ENCODE measurements at places on chromosomes 5 and 9. TPM values are rescaled to one million over a fixed set of nuclear protein-coding genes. Genes with fewer than 3 reads are reported as not detected.

GPR150 gene
- polyA plus RNA-seq = 0.19 TPM

DNA sequence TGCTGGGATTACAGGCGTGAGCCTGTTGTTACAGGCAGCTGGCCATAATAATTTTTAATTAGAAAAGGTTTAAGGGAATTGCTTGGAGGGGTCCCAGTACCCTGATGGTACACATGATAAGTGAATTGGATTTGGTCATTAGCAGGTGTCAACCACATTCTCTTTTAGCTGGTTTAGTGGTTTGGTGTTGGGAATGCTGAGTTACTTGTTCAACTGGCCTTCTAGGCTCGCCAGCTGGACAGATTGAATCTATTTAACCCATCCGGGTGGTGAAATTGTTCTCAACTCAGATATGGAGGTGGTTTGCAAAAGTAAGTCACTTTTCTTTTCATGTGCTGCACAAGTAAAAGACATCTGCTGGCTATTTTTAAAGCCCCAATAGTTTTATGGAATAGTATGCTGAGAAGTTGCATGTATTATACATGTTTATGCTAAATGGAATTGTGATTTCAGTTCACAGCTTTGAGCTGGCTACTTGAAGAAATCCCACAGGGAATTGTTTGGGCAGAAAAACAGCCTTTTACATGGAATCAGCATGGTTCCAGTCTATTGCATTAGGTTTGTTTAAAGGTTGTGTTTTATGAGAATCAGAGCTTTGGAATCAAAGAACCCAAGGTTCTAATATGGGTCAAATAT, 149.8 kb upstream of the SLC28A3 start:
- no peak for DNase-seq

DNA sequence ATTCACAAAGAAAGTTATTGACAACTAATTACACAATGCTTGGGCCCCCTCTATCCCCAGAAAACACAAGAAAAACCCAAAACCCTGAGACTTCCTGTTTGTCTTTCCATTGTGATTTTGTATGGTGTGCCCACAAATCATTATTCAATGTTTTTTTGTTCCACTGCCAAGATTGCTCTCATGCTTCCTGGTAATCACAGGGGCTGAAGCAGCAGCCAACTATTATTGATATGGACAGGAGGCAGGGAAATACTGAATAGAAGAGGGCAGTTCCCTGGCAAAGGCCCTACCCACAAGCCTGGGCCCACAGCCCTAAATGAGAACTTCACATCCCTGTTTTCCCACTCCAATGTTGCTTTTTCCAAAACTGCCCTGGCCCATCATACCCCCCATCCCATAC, 21.5 kb upstream of the RFK start:
- DNase-seq = peak; percentile 9

DNA sequence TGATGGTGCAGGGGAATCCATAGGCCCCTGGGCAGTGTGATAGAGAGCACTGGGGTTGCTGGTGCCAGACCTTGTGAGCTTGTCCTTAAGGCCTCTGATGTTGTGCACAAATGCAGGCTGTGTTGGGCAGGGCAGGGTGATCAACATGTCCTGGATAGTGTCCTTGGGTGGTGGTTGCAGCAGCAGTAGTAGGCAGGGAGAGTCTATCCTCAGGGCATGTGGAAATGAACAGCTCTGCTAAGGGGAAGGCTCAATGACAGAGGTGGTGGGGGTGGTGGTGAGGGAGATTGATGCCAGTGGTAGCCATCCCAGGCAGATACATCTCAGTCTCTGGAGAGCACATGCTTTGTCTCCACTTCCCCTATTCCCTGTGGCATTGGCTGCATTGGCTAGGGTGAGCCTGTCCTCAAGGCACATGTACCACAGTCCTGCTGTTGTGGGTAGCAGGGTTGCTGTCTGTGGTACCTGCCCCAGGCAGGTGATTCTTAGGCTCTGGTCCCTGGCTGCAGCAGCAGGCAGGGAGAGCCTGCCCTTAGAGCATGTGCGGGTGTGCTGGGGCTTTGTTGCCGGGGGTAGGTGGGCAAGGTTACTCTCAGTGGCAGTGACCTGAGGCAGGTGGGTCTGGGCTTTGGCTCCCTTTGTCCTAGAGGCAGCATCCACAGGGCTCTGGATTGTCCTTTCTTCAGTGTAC, 111.1 kb downstream of the WDR70 start:
- DNase-seq = no peak

DNA sequence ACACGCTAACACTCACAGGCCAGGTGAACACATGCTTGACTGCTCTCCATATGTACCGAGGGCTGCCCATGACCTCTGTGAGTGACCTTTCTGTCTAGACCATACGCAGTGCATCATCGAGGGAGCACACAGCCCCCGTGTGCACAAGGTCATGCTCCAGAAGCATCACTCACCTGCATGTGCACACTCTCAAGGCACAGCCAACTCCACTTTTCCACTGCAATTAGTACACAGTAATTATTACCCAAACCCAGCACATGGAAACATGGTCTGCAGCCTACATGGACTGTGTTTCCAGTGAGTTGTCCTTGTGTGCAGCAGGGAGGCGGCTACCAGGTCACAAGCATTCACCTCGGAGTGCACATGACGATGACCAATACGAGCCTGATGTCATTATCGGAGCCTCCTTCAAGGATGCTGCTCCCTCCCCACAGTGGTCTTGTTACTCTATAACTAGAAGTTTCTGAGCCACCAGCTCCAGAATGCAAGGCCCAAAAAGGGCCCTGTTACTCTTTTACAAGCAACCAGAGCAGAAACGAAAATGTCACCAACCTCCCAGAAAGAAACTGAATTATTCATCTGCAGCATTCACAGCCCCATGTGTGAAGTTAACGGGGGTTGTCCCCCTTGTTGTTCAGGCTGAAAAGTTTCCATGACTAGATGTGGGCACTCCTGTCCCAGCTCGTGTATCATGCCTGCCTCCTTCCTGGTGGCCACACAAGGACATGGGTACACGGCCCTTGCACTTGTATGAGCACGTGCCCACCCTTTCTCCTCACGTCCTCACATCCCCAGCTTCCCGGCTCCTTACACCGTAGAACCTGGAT, 31.2 kb downstream of the SEMA4D start:
- peak; percentile 60 for DNase-seq

- DNase-seq = no peak
These were observed 542.1 kb downstream of the BNC2 start for GRCh38 chr9:16328349-16328748.

GRCh38 chr9:92769286-92769685, 4.7 kb upstream of the BICD2 start:
- DNase-seq = no peak

- DNase-seq = no peak
These were observed 61.5 kb downstream of the TENT4A start for GRCh38 chr5:6774721-6775204.

- DNase-seq = no peak
These were observed 21.4 kb downstream of the IPPK start for GRCh38 chr9:92648474-92648971.

DNA sequence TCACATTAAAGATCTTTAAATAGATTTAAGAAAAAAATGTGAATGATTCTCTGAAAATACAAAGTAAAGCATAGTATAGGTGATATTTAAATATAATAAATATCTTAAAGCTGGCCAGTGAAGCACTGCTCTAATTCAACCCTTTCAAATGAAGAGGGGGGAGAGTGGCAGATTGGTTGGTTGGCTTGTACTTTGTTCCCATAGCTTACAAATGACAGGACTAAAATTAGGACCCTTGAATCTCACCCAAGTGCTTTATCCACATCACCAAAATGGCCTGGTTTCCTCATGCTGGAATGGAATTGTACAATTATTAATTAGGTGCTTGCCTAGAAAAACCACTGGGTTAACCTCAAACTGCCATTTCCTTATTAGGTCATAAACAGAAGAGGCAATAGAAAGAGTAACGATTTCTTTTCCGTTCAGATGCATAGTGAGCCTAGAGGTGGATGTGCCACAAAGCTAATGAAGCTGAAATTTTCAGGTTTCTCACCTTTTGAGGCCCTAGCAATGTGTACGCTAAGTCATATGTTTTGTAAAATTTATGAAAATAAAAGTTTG, 354.5 kb upstream of the CDH6 start:
- DNase-seq = no peak
